ENCODE measurements at places on chromosomes 5 and 9.
A peak's percentile ranks its signal among the peaks of the same experiment; 100 is the strongest.

GRCh38 chr5:22842574-22842973 is 10.6 kb downstream of the CDH12 start:
- no peak for DNase-seq

- DNase-seq: no peak
Measured at GRCh38 chr5:20469792-20470191, 481.8 kb upstream of the CDH18 start.

DNA sequence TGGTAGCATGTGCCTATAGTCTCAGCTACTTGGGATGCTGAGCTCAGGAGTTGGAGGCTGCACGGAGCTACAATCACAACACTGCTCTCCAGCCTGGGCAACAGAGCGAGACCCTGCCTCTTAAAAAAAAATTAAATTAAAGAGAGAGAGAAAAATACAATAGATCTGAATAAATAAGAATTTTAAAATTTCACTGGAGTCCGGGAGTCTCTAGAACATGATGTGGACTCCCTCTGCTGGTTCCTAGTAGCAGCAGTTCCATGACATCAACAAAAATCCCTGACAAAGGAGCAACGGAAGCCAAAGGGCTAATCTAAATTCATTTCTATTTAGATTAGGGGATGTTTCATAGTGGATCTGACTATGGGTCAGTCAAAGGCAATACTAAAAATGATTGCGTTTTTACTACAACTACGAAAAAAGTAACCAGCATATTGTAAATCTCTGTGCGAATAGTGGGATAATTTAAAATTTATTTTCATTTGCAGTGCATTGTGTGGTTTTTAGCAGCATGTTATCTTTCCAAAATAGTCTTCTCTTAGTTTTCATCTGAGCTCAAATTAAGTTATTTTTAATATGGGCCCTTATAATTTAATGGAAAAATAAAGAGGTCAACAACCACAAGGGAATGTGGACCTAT is 6.7 kb downstream of the INIP start:
- DNase-seq: no peak

GRCh38 chr5:112880219-112880964 is 19.3 kb downstream of the SRP19 start:
- no peak for DNase-seq

- peak; percentile 66 for DNase-seq
Measured at GRCh38 chr5:61673007-61673735, 341.1 kb downstream of the ZSWIM6 start.

DNA sequence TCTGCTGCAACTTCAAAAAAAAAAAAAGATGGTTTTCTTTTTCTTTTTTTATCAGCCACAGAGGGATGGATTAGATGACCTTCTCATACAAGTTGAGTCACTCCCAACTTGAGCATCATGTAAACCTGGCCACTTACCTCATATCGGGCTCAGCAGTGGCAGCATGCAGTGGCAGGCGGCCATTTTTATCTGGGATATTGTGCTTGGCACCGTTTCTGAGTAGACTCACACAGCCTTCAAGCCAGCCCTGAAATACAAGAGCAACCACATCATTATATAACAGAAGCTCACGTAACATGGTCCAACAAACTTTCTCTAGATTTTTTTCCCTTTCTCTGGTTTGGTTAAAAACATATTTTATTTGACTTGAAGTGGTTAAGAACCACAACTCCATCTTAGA is 62.6 kb downstream of the ANKRD55 start:
- no peak for DNase-seq

DNA sequence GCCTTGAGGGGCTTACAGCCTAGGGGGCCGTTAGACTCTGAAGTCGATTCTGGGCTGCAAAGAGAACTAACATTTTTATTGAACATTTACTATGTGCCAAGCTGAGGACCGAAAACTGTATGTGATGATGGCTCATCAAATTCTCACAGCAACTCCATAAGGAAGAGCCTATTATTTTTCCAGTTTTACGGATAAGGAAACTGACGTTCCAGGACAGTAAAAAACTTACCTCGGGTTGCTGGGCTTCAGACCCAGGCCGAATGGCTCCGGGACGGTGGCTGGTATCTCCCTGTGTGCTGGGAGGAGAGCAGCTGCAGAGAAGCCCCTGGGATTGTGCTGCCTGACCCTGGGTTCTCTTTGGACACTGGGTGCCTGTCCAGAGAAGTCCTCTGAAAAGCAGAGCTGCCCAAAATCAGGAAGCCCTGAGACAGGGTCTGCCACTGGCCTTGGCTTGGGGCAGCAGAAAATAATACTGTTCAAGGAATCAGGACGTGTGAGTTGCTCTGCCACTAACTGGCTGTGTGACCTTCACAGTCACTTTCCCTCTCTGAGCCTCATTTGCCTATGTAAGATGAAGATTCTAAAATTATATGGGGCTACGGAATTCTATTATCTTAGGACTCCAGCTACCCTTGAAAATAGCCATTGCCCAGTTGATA is 116.3 kb upstream of the CPEB4 start:
- no peak for DNase-seq

DNA sequence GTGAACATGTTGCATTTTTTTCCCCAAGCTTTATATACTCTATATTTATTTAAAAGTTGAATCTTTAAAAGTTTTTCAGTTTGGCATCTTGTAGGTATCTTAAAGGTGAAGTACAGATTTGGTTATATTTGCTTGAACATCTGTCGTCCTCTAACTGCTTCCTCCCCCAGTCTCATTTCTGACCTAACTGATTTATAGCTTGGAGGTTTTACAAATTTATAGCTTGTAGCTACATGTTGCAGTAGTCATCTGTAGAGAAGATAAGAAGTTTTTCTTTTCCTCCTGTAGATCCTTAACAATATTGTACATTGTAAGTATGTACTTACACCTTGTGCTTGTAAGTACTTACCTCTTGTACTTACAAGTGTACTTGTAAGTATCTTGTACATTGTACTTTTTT is 31.0 kb upstream of the ROPN1L start:
- no peak for DNase-seq

- DNase-seq: no peak
Measured at GRCh38 chr5:78654386-78654785, 5.8 kb upstream of the LHFPL2 start.

DNA sequence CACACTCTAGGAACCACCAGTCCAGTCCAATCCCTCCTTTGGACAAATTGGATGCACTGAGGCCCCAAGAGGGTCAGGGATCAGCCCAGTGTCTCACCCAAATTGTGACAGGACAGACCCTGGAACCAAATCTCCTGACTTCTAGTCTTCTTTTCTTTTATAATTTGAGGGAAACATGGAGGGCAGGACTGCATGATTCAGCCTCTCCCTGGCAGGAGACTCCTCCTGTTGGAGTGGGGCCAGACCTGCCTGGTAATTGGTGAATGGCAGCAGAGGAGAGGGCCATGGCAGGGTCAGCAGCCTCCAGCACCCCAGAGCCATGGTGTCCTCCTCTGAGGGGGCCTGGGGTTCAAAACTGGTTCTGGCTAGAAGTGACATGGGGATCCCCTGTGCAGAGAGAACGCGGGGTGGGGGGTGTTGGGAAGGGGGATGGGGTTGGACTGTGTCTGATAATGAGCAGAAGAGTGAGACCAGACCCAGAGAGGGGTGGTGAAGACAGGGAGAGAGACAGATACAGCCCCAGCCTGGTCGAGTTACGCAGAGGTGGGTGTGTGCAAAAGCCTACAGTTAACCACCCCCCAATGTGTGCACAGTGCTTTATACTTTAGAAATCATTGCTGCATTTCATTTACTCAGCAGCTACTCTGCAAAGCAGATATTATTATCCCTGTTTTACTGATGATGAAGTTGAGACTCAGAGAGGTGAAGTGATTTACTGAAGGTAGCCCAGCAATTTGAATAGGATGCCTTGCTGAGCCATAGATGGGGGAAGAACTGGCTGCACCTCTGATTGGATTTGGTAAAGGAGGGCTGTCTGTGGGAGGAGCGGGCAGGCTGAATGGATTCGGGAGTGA is 3.8 kb upstream of the SYNPO start:
- no peak for DNase-seq

GRCh38 chr9:89497978-89498851 is at the start of gene SEMA4D:
SEMA4D (minus strand) TSS chr9:89498113; CDS start chr9:89405456, 92,657 bp downstream.
- DNase-seq: peak; percentile 87

- DNase-seq: no peak
Measured at GRCh38 chr9:137694962-137695875, 76.4 kb downstream of the EHMT1 start.

GRCh38 chr9:136532799-136533774 is 12.8 kb downstream of the NOTCH1 start:
- DNase-seq: no peak

GRCh38 chr9:8078641-8079140 is 279.1 kb upstream of the DMAC1 start:
- DNase-seq: no peak

GRCh38 chr5:75337366-75338021 is 474 bp downstream of the HMGCR start:
- no peak for DNase-seq

GRCh38 chr9:16637218-16637617 is 233.3 kb downstream of the BNC2 start:
- no peak for DNase-seq

DNA sequence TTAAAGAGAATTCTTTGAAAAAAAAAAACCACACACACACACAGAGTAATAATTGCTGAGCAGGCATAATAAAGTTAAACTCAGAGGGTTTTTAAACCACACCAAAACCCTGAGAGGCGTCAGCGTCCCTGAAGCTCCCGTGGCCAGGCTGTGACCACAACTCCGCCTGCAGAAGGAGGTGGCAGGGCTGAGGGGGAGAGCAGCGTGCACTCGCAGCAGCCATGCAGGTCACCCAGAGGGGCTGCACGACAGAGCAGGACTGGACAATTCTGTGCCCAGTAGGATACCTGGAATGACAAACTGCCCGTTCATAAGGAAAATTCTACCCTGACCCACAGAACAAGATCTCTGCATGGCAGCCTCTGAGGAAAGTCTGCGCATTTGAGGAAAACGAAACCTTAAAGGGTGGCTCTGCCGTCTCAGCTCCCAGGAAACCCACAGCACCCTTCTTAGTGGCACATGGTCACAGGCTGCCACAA is 44.0 kb downstream of the ROR2 start:
- peak; percentile 37 for DNase-seq

- no peak for DNase-seq
Measured at GRCh38 chr5:15885156-15885555, 294.4 kb downstream of the MARCHF11 start.

GRCh38 chr9:85723215-85723614 is 18.5 kb downstream of the AGTPBP1 start:
- DNase-seq: no peak

- DNase-seq: no peak
Measured at GRCh38 chr5:1208743-1209488, 7.5 kb downstream of the SLC6A19 start.

DNA sequence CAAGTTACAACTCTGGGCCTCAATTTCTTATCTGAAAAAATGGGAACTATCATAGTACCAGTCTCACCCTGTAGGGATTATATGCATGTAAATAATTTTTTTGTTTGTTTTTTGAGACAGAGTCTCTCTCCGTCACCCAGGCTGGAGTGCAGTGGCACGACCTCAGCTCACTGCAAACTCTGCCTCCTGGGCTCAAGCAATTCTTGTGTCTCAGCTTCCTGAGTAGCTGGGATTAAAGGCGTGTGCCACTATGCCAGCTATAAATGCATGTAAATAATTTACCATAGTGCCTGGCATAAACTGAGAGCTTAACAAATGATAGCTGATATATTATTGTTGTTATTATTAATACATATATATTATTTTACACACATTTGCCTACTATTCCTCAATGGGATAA is 3.0 kb upstream of the ARHGAP26 start:
- DNase-seq: no peak

DNA sequence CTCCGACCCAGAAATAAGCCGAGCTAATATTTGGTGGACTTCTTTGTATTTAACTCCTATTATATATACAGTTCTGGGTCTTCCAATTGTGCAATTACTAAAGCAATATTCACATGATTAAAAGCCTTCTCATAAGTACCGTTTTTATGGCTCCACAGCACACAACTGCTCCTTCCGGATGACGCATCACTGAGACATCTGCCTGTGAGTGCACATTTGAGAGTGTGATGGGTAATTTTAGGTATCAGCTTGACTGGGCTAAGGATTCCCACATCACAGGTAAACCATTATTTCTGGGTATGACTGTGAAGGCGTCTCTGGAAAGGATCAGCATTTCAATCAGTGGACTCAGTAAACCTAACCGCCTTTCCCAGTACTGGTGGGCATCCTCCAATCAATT is 77.5 kb upstream of the SYK start:
- DNase-seq: no peak

GRCh38 chr9:129653823-129654553 is 11.5 kb upstream of the PRRX2 start:
- no peak for DNase-seq

GRCh38 chr5:132232465-132232864 is 4.8 kb upstream of the P4HA2 start:
- DNase-seq: no peak

DNA sequence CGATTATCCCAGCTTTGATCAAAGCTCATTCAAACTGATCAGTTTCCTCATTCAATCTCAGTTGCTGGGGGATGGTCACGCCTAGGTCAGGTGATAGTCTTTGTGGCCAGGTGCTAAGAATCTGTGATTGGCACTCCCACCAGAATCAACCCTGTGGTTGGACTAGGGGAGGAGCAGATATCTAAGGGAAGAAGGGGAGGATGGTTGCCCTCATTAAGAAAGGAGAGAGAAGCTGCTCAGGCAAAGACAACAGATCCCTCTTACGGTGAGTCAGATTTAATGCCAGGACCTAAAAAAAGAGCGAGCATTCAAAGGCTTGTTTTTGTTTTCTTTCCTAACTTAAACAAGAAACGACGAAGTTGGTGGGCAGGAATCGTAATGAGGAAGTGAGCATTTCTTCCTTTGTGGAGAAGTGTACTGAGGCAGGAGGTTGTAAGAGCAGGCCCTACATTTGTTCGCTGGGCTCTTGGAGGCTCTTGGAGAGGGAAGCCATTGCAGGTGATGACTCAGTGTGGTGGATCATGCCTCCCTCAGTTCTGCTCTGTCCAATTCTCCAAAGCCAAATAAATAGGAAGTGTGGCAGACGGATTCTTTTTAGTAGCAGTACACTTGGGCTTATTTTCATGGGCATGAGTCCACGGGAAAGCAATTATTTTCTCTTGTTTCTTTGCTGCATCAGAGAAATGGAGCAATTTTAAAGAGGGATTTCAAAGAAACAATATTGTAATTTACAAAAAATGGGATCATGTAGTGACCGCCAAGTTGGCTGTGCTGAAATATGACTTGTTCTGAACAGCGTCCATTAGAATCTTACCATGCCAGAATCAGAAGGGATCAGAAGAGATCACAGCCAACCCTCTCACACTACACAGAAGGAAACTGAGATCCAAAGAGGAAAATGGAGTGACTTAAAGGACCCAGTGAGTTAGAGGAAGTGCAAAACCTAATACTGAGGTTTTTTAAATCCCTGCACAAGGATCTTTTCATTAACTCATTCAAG is 18.7 kb upstream of the TGFBR1 start:
- DNase-seq: peak; percentile 17

GRCh38 chr9:133876836-133877235 is 115.3 kb downstream of the VAV2 start:
- DNase-seq: no peak
